Muscle of arm (tissue), 14 donors: ENCODE measurements at places on chromosomes 16 and 17.

GRCh38 chr17:18866866-18867813, 9.2 kb downstream of the PRPSAP2 start:
- no peak for DNase-seq

DNA sequence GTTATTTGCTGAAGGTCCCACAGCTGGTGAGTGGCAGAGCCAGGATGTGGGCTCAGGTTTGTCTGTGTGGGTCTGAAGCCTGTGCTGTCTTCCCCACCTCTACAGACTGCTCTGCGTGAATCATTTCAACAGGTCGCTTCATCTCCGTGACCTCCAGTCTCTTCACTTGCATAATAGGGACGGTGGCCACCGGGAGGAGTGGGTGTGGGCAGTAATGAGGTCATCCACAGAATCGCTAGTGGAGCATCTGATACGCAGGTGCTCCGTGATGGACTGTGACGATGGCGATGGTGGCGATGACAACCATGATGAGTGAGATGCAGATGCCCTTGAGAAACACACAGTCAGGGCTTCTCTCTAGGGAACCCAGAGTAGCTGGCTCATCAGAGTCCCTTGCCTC, 120.2 kb downstream of the RAP1GAP2 start:
- DNase-seq: no peak

GRCh38 chr17:2210726-2211125, 92.9 kb downstream of the SMG6 start:
- DNase-seq: no peak

GRCh38 chr17:58665946-58666857, 25.6 kb downstream of the TEX14 start:
- DNase-seq: no peak

GRCh38 chr16:57541754-57542435, 548 bp upstream of the ADGRG5 start:
- no peak for DNase-seq

GRCh38 chr17:45768000-45768399, 16.1 kb upstream of the CRHR1 start:
- no peak for DNase-seq

GRCh38 chr16:89013111-89013510, 36.1 kb upstream of the CBFA2T3 start:
- DNase-seq: no peak

DNA sequence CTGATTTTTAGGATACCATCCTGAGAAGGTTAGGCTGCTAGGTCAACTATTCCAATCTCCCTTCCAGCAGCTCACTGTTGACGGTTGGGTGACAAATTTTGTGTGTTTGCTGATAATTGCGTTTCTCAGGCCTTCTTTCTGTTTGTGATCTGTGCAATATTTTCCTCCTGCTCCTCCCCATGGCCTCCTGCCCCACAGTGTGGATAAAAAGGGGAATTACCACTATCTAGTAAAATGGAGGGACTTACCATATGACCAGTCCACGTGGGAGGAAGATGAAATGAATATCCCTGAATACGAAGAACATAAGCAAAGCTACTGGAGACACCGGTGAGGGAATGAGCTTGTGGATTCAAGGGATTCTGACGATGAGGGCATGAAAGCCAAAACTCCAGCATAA, 9.2 kb downstream of the CHD3 start:
- no peak for DNase-seq

- DNase-seq: no peak
These were observed 1.1 kb downstream of the CFAP119 start for GRCh38 chr16:30760577-30761426.

- no peak for DNase-seq
These were observed 3.2 kb upstream of the PABPN1L start for GRCh38 chr16:88869673-88869980.
